ENCODE measurements at places on chromosomes 2 and 18.
A peak's percentile ranks its signal among the peaks of the same experiment; 100 is the strongest.

GRCh38 chr2:127086990-127087790 is 19.8 kb downstream of the BIN1 start:
- no peak for DNase-seq

DNA sequence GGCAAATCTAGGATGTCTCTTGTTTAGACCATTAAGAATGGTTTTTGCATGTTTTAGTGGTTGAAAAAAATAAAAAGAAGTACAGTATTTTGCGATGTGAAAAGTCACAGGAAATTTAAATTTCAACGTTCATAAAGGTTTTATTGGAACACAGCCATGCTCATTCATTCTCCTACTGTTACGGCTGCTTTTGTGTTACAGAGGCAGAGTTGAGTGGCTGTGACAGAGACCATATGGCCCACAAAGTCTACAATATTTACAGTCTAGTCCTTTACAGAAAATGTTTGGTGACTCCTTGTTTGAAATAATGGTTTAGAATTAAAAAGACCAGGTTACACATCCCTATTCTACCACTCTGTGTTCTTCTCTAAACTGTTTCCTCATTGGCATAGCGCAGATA is 48.1 kb downstream of the MYOM1 start:
- no peak for DNase-seq

- no peak for DNase-seq
These were observed 182.4 kb downstream of the NCK2 start for GRCh38 chr2:105926960-105927678.

GRCh38 chr18:77077941-77078689 is 54.5 kb downstream of the MBP start:
- no peak for DNase-seq

DNA sequence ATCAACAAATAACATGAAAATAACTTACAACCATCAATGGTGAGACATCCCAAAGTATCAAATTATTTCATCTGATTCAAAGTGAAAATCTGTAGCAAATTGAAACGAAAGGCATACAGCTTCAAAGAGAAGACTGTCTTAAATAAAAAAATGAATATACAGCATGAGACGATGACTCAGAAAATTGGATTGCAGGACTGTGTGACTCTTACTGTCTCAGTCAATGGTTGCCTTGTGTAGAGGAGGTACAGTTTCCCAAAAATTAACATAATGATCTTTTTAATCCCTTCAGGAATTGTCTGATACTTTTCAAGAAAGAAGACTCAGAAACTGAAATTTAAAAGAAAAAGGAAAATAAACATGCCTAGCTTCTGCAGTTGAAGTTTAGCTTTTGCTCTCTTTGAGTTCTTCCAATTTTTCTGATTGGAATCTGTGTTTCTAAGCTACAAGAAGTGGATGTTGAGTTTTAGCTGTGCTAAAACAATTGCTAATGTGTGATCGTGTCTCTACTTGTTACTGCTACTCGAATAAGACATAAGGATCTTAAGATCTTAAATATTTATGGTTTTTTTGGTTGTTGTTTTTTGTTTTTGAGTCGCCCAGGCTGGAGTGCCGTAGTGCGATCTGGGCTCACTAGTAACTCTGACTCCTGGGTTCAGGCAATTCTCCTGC is 41.1 kb upstream of the EPB41L3 start:
- DNase-seq: no peak

GRCh38 chr2:181780047-181780651 is 99.8 kb upstream of the NEUROD1 start:
- DNase-seq: peak; percentile 93

- DNase-seq: no peak
These were observed 37.5 kb upstream of the ANXA4 start for GRCh38 chr2:69704446-69704845.

DNA sequence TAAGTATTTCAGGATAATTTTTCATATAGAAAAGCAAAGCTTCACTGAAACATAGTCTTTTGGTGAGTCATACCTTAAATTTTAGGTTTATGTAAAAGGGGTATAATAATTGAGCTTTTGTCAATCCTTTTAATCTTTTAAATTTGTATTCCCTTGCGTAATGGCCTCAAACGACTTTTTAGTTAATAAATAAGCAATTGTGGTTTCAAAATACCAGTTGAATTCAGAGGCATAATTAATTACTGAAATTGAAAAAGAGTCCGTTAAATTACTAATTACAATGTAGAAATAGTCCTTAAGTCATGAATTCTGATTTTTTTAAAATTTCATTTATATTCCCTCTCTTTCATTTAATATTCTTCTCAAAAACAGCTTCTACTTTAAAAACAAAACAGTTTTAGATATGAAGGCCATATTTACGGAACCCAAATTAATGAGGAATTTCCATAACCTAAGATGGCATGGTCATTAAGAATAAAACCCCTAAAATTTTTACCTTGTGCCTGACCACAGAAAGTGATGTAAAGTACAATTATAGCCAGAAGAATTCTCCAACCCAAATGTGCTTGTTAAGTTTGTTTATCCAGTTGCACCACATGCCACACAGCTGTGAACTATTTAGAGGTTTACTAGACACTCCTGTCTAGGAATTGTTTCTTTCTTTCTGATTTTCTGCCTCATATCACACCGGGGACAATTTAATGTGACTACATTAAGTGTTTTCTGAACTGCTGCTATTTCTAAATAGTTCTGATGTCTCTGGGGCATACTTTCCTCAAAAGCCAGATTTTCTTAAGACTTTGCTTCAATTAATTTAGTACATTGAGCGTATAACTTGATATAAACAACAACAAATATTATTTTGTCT is 60.7 kb upstream of the ITGA4 start:
- no peak for DNase-seq

GRCh38 chr2:224283466-224283965 is 118.4 kb downstream of the FAM124B start:
- DNase-seq: no peak

- DNase-seq: no peak
These were observed 10.0 kb downstream of the FHOD3 start for GRCh38 chr18:36307513-36307912.

GRCh38 chr2:105596411-105596921 is 148.2 kb upstream of the NCK2 start:
- no peak for DNase-seq

DNA sequence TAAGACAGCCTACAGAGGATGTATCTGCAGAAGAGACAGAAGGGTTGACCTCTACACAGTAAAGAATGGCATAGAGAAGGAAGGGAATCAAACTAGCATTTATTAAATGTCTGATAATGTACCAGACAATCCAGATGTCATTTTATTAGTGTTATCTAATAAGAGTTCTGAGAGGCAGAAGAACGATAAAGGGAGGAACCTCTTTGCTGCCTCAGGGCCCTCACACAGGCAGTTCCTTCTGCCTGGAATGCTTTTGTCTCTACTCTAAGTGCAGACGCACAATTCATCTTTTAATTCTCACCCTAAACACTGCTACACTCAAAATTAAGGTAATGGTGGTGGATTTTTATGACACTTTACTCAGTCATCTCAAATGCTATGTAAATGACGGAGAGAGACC is 64.5 kb downstream of the LRPPRC start:
- DNase-seq: no peak

DNA sequence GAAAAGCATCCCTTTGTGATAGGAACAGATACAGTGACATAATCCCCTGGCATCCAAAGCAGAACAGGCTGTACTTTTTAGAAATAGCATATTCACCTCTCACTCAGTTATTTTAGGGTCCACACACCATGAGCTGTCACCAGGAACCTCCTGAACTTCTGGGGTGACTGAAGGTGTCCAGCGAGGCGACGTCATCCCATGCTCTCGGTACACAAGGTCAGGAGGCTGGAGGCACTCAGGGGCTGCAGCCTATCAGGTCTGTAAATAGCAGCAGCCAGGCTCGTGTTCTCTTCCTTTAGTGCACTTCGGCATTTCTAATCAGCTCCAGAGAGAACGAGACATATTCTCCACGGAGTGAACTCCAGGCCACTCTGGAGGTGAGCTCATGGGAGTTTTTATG is 98.3 kb downstream of the GATA6 start:
- DNase-seq: no peak

- no peak for DNase-seq
These were observed 13.3 kb downstream of the PROC start for GRCh38 chr2:127431408-127432023.

DNA sequence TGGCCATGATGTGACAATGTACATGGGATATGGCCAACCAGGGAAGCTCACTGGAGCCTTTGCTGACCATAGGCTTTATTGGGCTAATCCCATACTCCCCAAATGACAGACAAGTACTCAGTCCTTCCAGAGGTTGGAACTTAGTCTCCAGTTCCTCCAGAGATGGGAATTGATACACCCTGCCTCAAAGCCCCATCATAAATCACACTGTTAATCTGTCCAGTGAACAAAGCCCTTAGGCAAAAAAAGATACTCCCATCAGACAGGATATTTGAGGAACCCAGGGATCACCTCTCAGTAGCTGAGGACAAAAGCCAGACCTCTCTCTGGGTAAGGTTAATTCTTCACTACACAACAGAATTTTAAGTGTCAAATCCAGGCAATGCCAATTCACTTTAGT is 247.5 kb upstream of the CDH20 start:
- DNase-seq: no peak

- no peak for DNase-seq
These were observed 941.3 kb upstream of the NXPH2 start for GRCh38 chr2:139721411-139721995.

- no peak for DNase-seq
These were observed 313.7 kb downstream of the ZNF521 start for GRCh38 chr18:25038261-25038660.

DNA sequence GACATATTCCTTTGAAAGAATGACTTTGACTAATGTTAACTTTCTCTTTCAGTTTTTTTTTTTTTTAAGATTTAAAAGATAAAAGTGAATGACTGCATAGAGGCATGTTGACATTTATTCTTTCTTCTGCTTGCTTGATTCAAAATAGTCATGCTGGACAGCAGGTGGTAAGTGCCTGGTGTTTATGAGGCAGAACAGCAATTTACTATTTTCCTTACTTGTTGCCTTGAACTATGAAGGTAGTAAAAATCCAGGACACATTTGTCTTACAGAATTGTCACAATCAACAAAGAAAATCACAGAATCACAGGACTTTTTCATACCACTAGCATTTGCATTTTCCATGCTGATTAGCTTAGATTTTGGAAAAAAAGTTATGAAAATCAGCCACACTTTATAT is 388.3 kb downstream of the CTNNA2 start:
- DNase-seq: no peak

- no peak for DNase-seq
These were observed 64.7 kb downstream of the FBXO15 start for GRCh38 chr18:74082742-74083556.

DNA sequence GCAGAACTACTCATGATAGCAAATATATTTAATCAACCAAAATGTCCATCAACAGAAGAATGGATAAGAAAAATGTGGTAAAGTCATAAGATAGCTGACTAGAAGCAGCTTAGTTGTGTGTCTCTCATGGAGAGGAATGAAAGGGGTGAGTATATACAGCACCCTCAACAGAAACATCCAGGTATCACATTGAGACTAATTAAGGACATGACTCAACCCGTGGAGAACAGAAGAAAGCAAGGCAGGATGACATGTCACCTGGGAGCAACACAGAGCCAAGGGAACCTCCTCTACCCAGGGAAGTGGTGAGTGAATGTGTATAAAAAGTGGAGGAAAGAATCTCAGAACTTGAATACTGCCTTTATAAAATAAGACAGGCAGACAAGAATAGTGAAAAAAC is 1695.0 kb upstream of the CELF4 start:
- DNase-seq: no peak

GRCh38 chr18:8722946-8723820 is 17.8 kb downstream of the MTCL1 start:
- DNase-seq: no peak

DNA sequence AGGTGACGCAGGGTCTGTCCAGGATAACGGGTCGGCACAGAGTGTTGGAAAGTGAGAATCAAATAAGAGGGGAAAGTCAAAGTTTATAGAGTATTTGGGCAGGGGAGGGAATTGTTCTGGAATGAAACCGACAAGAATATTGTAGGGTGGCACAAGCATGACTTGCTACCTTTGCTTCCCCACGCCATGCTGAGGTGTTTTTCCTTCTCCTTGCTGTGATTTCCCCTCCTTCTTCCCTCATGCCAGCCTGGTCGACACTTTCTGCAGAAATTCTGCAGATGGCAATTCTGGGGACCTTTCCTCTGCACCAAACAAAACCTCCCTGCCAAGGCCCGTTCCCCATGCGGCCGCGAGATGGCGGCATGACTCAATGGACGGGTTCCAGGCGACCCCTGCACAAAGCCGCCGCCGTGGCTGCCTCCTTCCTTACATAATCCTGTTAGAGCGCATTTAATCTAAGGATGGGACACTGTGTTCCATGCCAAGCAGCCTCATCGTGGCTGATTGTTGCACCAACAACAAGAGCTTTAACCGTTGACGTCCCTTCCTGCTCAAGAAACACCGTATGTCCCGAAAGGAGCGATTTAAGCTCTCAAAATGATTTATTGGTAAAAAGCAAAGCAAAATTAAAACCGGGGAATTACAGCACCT is at the start of gene MRO:
MRO (minus strand) TSS at position 289 of the 651 bp plus-strand sequence. CDS start 10,616 bp downstream, outside the sequence.
- DNase-seq: peak; percentile 40

DNA sequence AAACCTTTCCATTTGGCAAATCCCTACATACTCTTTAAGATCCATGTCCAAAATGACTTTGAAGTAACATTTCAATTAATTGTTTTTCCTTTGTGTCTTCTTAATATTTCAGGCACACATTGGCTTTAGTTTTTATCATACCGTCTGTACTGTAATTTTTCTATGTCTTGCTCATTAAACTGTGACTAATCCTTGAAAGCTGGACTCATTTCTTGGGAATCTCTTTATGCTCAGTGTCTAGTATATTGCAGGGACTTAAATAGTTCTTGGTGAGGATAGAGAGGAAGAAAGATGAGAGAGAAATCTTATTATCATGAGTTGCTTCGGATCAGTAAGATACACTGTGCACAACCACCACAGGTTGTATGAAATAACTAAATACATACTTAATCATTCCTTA is 448.3 kb upstream of the ST6GAL2 start:
- DNase-seq: no peak

- DNase-seq: no peak
These were observed 3.0 kb upstream of the IL1RN start for GRCh38 chr2:113124181-113124961.

- DNase-seq: no peak
These were observed 144.5 kb downstream of the ACKR3 start for GRCh38 chr2:236714080-236714479.

DNA sequence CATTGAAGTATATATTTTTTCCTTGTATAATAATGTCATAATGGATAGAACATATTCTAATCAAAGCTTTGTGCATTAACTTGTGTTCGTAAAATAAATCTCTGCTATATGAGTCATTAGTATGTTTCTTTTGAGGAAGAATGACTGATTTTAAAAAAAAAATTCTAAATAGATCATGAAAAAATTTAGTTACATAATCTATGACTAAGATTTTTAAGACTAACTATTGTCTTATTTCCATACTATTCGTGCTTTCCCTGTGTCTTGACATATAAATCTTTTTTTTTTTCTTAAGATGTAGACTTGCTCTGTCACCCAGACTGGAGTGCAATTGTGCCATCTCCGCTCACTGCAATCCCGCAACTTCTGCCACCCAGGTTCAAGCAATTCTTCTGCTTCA is 226.1 kb downstream of the DSEL start:
- DNase-seq: no peak

- no peak for DNase-seq
These were observed 250.9 kb downstream of the ASXL3 start for GRCh38 chr18:33828949-33829348.

- no peak for DNase-seq
These were observed 26.9 kb upstream of the GLS start for GRCh38 chr2:190853531-190854383.

Measured in SK-N-MC (cell line).